CD4-positive, alpha-beta memory T cell (primary cell): ENCODE measurements at places on chromosomes 2 and 18.
A peak's percentile ranks its signal among the peaks of the same experiment; 100 is the strongest.

DNA sequence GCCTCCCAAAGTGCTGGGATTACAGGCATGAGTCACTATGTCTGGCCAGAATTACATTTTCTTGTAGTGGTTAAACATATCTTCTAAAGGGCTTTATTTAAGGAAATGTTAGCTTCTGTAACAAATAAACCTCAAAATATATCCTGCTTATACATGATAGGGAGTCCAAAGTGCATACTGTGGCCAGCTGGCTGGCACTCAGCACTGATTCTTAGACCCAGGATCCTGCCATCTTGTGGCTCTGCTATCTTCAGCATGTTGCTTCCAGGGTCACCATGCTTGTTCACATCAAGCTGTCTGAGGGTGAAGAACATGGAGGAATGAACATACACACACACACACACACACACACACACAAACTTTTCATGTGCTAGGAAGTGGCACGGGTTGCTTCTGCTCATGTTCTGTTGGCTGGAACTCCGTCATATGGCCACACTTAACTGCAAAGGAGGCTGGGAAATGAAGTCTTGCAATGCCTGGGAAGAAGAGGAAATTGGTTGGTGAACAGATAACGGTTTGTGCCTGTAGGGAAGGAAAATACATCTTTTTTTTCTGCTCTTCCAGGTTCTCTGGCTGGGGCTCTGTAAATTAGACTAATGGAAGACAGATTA is 40.0 kb downstream of the NPPC start:
- no peak for DNase-seq

DNA sequence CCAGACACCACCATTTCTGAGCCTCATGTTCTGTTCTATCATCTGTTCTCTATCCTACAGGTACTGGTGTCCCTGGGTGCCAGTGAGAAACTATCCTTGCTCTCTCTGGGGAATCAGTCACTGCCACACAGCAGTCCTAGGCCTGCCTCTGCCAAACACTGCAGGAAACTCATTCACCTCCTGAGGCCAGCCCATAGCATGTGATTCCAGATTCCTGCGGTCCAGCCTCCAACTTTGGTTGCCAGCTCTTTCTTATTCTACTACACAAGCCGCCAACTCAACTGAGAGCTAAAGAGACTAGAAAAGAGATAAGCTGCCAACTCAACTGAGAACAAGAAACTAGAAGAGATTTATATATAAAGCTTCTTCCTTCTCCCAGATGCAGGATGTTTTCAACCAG is 8.8 kb upstream of the TTLL4 start:
- no peak for DNase-seq

GRCh38 chr2:83113953-83114352 is 1345.1 kb downstream of the SUCLG1 start:
- DNase-seq: no peak

- DNase-seq: no peak
Observed at GRCh38 chr2:213089438-213089837, 62.0 kb downstream of the IKZF2 start.

GRCh38 chr2:127627740-127628571 is 18.0 kb upstream of the GPR17 start:
- no peak for DNase-seq

GRCh38 chr2:207233731-207234130 is 68.0 kb upstream of the KLF7 start:
- no peak for DNase-seq

DNA sequence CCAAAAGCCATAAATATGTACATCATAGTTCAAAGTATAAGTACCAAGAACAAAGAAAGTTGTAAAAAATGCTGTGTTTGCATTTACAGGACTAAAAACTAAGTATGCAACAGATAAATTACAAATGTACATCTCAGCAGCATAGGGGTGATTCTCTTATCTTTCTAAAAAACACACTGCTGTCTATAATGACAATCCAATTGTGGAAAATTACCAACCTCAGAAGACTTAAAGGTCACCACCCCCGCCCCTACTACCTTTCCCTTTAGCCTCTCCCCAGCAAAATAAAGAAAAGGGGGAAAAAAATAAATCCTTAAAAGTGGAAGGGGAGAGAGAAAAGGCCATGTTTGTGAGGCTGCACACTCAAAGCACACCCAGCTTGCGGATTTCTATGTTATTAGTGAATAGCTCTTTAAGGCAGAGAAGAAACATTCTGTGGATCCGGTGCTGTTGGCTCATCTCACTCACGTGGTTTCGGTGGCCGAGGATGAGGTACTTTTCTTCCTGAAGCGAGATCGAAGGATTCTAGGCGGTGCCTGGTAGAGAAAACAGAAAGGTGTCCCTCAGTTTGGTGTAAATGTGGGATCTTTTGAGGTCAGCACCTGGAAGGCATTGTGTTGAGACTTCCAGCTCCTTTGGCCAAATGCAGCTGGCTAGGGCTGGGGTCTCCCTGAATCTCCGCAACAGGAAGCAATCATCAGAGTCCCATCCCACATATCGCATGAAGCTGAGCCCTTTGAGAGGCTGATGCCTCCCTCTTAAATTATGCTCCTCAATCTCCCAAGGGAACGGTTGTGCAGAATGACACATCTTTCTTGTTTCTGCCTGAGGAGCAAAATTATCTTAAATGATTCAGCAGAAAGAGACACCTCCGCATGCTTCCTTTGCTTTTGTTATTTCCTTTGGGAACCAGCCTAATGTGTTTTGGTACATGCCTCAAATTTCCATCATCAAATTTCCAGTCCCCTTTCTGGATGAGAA is 17.6 kb downstream of the MRPL35 start:
- DNase-seq: no peak

- no peak for DNase-seq
Observed at GRCh38 chr2:218853766-218854165, 5.8 kb upstream of the WNT6 start.

DNA sequence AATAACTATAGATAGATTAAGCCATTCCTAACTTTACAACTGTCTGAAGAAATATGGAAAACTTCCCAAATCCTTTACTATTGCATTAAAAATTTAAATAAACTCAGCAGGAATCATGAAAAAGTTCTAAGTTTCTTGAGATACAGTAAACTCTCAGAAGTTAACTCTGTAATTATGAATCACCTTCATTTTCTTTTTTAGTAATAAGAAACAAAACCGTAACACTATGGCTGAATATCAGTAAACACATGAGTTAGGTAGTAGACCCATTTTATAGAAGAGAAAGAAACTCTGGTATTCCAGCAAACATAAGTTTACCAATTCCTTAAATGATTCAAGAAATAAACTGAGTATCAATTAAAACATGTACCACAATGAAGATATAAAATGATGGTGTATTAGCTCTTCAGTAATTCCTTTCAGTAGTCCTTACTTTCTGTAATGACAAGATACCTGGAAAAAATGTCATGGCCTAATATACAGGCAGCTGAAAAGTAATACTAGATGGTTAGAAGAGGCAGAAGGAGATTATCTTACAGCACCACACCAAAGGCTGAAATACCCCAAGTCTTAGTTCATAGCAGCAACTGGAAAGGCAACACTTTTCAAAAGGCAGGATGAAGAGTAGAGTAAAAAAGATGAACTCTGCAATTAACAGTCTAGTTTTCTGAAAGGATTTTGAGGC is 11.5 kb downstream of the TRIP12 start:
- DNase-seq: no peak

DNA sequence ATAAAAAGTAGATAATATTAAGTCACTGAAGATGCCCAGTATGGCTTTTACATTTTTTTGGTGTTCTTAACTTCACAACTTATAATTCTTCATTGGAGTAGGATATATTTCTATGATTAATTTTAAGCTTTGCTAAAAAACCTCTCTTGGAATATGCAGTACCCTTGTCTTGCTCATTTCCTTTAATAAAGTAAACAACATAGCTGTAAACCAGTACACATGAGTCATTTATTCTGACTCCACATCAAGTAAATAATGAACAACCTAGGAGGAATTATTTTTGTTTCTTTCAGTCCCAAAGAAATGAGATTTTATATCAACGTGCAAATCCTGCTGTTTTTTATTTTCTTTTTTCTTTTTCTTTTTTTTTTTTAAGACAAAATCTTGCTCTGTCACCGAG is 869.1 kb downstream of the CNTNAP5 start:
- DNase-seq: no peak

DNA sequence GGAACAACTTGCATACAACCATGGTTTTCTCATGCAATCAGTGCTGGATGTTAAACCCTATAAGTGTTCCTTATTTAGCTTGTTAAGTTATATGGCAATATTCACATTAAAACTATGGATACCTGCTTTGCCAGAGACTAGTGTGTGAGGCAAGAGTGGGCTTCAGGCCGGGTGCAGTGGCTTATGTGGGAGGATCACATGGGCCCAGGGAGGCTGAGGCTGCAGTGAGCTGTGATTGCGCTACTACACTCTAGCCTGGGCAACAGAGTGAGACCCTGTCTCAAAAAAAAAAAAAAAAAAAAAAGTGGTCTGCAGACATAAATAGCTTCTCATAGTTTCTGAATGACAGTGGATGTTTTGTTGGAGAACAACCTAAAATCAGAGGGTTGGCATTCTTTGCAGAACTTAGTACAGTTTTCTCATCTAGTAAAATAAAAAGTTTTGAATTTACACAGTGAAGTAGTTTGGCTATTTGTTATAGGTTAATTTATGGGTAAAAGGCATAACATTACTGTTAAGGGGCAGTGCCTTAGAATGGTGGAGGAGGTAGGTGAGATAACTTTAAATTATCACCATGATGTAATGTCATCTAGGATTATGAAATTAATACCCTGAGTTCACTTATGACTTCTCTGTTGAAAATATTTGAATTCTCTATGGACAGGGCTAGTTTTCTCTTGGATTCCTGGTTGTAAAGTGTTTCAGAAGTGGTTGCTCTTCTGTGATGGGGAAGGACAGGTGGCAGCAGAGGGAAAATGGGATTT is 5.3 kb downstream of the CERS6 start:
- no peak for DNase-seq

- DNase-seq: no peak
Observed at GRCh38 chr2:219428469-219428868, 6.2 kb upstream of the SPEG start.

DNA sequence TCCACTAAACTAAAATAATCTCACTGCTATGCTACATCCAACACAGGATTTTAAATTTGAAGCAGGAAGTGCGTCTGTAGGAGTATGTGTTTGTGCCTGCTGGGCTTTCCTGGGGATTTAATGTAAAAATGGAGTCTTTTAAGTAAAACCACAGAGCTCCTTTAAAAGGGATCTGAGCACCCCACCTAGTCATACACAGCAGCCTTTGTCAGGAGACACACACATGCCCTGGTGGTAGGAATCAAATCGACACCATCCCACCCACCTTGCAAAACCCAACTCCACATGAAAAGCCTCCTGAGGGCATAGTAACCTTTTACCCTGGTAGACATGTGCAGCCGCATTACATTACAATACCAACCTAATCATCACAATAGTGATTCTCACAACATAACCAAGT is 29.1 kb downstream of the UXS1 start:
- no peak for DNase-seq

DNA sequence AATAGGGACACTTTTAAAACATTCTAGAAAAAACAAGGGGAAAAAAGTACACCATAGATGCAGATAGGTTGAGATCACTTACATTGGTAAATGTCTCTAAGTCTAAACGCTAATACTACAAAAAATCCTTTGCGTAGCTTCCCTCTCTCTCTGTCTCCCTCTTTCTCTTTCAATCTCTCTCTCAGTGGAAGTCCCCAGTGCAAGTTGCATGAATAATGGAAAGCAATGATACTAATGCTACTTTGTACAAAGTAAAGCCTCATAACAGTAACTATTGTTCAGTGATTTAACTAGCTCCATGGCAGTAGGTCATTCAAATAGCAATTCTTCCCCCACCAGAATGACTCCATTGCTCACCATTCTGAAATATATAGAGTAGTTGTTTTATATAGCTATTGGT is 12.8 kb downstream of the MEIS1 start:
- DNase-seq: no peak

DNA sequence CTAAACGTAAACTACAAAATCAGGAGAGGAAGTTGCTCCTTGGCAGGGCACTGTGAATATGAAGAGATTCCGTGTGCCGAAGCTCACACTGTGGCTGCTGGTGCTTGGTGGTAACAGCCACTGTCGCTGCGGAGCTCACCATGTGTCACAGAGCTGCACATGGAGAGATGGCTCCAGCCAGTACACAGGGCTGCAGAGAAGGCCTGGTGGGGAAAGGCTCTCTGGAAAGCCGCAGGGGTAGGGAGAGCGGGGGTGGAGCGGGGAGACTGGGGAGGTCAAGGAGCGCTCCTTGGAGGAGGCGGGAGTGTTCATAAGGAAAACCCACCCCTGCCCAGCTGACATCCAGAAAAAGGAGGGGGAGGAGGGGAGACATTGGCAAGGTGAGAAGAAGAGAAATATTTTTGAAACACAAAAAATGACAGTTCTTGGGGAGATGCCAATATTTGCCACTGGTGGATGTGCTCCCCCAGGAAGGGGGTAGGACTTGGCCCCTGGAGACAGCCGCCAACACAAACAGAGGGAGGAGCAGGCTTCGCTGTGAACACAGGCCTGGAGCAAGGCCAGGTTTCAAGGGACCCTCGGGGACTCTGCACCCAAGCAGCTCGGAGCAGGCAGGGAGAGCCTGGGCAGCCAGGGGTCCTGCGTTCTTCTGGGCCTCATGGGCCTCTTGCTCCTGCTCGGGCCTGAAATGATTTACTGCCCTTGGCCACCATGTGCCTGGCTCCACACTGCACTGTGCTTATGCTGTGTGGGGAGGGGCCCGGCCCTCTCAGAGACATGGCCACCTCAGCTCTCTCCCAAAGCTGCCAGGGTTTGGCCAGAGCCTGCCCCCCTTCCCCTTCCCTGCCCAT is 102.6 kb upstream of the GLI2 start:
- no peak for DNase-seq

- DNase-seq: peak; percentile 86
Observed at GRCh38 chr2:160406591-160407392, 86.8 kb downstream of the RBMS1 start.
